ENCODE measurements at places on chromosomes 12 and 14.
A peak's percentile ranks its signal among the peaks of the same experiment; 100 is the strongest.

GRCh38 chr12:92408072-92408900 is 262.6 kb upstream of the BTG1 start:
- no peak for DNase-seq

DNA sequence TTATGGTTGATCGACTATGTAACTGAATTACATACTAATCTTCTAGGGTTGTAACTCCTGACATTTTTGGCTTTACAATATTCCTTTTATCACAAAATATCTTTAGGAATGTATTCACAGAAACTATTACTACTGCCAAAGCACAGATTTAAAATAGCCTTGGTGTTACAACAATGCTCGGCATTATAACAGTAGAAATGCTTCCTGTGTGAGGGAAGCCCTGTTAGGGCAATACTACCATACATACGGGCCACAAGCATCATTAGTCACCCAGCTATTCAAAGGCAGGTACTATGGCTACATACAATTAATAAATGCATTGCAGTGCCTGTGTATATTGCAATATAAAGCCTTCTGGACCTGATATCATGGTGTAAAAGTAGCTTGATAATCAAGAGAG is 517.8 kb downstream of the C12orf50 start:
- DNase-seq = no peak

DNA sequence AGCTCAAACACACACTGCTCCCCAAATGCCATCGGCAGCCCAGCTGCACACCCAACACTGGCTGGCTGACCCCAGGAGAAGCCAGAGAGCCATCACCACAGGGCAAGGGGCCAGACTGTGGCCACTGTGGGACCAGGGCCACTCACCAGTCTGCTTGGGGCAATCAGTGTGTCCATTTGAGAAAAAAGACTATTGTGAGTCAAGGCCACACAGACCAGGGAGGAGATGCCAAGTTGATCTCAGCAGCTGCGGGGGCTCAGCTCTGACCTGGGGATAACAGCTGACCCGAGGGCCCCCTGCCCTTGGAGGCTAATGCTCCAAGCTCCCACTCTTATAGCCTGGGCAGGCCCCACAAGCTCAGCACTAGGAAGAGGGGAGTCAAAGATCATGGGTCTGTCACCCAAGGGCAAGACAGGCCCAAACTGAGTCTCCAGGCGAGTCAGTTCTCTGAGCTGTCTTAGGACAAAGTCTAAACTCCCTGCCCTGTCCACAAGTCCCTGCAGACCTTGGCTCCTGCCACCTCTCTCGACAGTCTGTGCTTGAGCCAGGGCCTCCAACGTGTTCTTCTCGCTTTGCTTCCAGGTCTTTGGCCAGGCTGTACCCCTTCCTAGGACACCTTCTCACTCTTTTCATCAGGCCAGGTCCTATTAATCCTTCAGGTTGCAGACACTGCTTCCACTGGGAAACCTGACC is 30.1 kb upstream of the PNMA1 start:
- DNase-seq = no peak

GRCh38 chr12:15808652-15809051 is 19.5 kb upstream of the EPS8 start:
- DNase-seq = peak; percentile 97

GRCh38 chr14:101709533-101709881 is 52.0 kb upstream of the PPP2R5C start:
- no peak for DNase-seq

- DNase-seq = peak; percentile 73
Observed at GRCh38 chr14:104137297-104138097, 890 bp upstream of the KIF26A start.

DNA sequence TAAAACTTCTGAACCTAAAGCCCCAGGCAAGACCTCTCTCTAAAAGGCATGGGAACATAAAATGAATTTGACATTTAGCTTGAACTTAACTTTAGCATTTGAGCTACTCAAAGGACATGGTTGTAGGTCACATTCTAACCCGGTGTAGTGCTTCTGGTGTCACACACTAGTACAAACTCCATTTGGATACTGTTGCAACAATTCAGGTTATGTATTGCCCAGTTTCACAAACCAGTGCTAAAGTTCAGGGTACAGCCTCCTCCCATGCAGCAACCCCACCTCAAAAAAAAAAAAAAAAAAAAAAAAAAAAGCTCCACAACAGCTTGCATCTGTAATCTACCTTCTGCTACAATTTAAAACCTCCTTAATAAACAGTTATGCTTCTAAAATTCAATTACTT is 7.8 kb downstream of the PPTC7 start:
- DNase-seq = no peak

DNA sequence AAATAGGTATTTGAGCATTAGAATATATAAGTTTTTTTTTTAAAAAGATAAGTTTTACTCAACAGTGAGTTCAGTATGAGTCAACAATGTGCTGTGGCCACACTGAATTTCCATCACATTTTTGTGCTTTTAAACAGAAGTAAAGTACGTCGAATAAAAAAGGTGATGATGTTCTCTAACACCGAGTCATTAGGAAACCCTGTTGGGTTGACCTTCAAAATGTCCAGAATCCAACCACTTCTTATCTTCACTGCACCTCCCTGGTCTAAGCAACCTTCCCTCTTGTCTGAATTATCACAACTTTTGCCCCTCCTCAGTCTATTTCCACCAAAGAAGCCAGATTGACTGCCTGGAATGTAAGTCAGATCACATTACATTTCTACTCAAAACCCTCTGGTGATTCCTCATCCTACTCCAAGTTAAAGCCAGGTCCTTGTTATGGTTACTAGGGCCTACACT is 43.0 kb upstream of the SYCP3 start:
- no peak for DNase-seq

DNA sequence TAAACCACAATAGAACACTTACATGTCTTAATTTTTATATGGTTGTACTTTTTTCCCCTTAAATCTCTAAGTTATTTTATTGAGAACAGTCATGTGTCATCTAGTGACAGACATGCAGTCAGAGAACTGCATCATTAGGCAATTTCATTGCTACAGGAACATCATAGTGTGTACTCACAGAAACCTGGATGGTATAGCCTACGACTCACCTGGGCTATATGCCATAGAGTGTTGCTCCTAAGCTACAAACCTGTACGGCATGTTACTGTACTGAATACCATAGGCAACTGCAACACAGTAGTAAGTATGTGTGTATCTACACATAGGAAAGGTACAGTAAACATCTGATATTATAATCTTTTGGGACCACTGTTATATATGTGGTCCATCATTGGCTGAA is 557.6 kb downstream of the PRKD1 start:
- DNase-seq = no peak
